Activated CD4-positive, alpha-beta T cell treated with anti-CD3 and anti-CD28 coated beads, Interleukin-2, amount 10 ng/mL, durations not matched to agents 7 days and 5 days (primary cell): ENCODE measurements at places on chromosomes 5 and 9. TPM values are rescaled to one million over a fixed set of nuclear protein-coding genes. Genes with fewer than 3 reads are reported as not detected.

DNA sequence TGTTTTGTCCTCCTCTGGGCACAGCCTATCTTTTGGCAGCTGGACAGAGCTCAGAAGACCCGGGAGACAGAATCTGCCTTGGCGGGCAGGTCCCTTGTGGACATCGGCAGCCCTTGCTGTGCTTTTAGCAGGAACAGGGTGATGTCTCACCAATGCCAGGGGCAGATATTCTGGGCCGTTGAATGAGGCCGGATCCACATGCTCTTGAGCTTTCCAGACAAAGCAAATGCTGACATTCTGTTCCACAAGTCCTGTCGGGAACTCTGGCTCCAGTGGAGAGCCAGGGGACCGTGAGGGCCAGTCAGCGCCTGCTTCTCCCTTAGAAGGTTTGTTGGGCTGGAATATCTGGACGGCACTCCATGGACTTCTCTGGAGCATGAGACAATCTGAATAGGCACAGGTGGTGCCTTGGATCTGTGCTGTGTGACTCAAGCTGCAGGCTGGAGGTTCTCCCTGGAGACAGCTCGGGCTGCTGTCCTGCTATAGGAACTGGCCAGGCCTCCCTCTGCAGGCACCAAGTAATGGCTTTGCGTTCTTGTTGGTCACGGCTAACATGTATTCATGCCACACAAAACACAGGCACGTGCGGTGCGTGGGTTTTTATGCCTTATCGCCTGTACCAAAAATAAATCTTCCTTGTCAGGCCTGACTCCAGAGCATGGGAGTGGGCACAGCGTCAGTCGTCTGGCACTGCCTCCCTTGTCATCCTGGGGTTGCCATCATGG is 80.3 kb downstream of the GADD45G start:
- DNase-seq, result no peak
- peaks cover 8% of the 10 kb centered on the region for H3K4me1 ChIP-seq
- H3K27me3 ChIP-seq, result peaks cover 2% of the 10 kb centered on the region
- H3K27ac ChIP-seq, result no peak overlapping the region
- no peak overlapping the region for H3K4me3 ChIP-seq
- H3K36me3 ChIP-seq, result no peaks in the 10 kb centered on the region

- peaks cover 13% of the 10 kb centered on the region for H3K36me3 ChIP-seq
- H3K27ac ChIP-seq, result no peak overlapping the region
- H3K27me3 ChIP-seq, result no peaks in the 10 kb centered on the region
- DNase-seq, result no peak
These were observed 15.3 kb downstream of the SEC61B start for GRCh38 chr9:99237356-99237755.

- no peak overlapping the region for H3K4me3 ChIP-seq
- peaks cover 66% of the 10 kb centered on the region for H3K27me3 ChIP-seq
- no peaks in the 10 kb centered on the region for H3K36me3 ChIP-seq
- H3K4me1 ChIP-seq, result peaks cover 13% of the 10 kb centered on the region
These were observed 4.5 kb downstream of the PIP5K1B start for GRCh38 chr9:68709291-68710110.

DNA sequence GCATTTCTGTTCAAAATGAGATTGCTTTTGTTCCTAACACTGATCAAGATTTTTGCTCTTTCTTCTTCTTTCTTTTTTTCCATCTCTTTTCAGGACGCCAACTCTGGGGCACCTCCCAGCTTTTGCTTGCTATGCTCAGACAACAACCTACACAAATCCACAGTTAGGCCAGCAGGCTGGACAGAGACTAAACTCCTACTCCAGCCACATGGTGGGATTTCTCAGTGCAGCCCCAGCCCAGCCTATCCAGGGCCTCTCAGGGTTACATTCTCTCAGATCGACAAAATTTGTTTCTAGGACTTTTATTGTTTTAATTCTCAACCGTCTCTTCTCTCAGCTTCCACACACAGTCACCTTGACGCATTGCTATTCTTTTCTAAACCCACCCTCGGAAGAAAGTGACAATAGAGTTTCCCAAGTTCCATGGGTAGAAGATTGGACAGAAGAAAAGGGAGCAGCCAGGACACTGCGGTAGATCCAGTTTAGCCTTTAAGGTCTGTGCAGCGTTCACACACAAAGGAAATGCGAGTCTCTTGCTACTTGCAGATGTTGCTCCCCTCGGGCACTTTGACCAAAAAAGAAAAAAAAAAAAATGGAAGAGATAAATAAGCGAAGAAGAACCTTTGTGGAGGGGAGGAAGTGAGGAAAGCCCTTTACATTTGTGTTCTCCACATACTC is 588.6 kb upstream of the GRAMD2B start:
- no peaks in the 10 kb centered on the region for H3K36me3 ChIP-seq
- no peaks in the 10 kb centered on the region for H3K4me1 ChIP-seq
- H3K4me3 ChIP-seq, result no peak overlapping the region
- no peak overlapping the region for H3K27ac ChIP-seq
- no peak for DNase-seq
- no peaks in the 10 kb centered on the region for H3K27me3 ChIP-seq

DNA sequence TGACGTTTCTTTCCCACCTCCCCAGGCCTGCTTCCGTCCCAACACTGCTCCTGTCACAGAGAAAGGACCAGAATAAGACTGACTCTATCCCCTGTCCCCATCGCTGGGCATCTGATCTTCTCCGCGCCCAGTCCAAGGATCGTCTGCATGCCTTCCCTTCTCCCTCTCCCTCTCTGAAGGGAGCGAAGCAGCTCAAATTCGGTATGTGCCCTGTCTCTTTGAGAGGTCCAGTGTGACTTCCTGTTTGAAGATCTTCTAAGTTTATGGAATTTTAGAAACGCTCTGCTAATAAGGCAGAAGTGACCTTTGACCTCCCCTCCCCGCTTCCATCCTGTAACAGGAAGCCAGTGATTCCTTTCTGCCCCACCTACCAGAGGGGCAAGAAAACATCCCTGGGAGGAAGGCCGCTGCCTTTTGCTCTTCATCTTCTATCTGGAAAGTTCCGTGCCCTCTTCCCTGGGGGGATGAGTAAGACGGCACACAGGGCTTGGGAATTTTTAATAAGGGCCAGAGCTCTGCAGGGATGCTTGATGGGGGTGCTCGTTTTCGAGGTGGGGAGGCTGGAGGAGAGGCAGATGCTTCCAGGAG is 40.7 kb upstream of the RNU6ATAC start:
- H3K36me3 ChIP-seq, result no peaks in the 10 kb centered on the region
- no peak for DNase-seq
- H3K27ac ChIP-seq, result no peak overlapping the region
- peaks cover 29% of the 10 kb centered on the region for H3K27me3 ChIP-seq
- no peak overlapping the region for H3K4me3 ChIP-seq

GRCh38 chr5:123412206-123412605 is 11.0 kb downstream of the CEP120 start:
- H3K4me3 ChIP-seq, result no peak overlapping the region
- H3K36me3 ChIP-seq, result peaks cover 54% of the 10 kb centered on the region
- peaks cover 2% of the 10 kb centered on the region for H3K4me1 ChIP-seq
- no peak for DNase-seq

- H3K36me3 ChIP-seq, result peaks cover 13% of the 10 kb centered on the region
- H3K4me1 ChIP-seq, result peaks cover 2% of the 10 kb centered on the region
- peak overlapping the region; percentile 46 for H3K27ac ChIP-seq
- H3K27me3 ChIP-seq, result no peaks in the 10 kb centered on the region
- DNase-seq, result no peak
These were observed 31.1 kb upstream of the SLC6A3 start for GRCh38 chr5:1476181-1476966.

The SUSD1 gene
- 12.0 TPM for total RNA-seq
